ENCODE measurements at places on chromosomes 5 and 9. TPM values are rescaled to one million over a fixed set of nuclear protein-coding genes. Genes with fewer than 3 reads are reported as not detected.

Gene FOXI1
- total RNA-seq, result not detected

Gene BTNL3
- not detected for total RNA-seq

Gene RMI1
- total RNA-seq, result 34.2 TPM

Gene C5orf52
- total RNA-seq, result not detected

Gene HTR4
- not detected for total RNA-seq

GRCh38 chr9:90600029-90600428 is 42.6 kb downstream of the DIRAS2 start:
- H3K4me1 ChIP-seq, result no peaks in the 10 kb centered on the region
- no peaks in the 10 kb centered on the region for H3K27me3 ChIP-seq
- no peaks in the 10 kb centered on the region for H3K36me3 ChIP-seq
- no peak for DNase-seq

GRCh38 chr5:135986891-135987401 is 32.2 kb upstream of the LECT2 start:
- no peaks in the 10 kb centered on the region for H3K27me3 ChIP-seq
- no peak overlapping the region for H3K4me3 ChIP-seq
- H3K4me1 ChIP-seq, result no peaks in the 10 kb centered on the region
- DNase-seq, result no peak
- no peak overlapping the region for H3K27ac ChIP-seq

DNA sequence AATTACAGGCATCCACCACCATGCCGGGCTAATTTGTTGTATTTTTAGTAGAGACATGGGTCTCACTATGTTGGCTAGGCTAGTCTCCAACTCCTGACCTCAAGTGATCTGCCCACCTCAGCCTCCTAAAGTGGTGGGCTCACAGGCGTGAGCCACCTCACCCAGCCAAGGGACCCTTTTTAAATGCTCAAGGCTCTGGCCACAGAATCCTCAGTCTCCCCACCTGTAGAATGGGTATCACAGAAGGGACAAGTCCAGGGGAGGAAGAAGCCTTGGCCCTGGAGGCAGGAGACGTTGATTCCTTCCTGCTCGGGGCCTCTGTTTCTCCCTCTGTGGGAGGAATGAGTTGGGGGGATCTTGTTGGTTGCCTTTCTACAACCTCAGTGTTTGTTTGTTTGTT is 45.7 kb downstream of the GTF3C4 start:
- no peaks in the 10 kb centered on the region for H3K27me3 ChIP-seq
- no peak overlapping the region for H3K27ac ChIP-seq
- no peak overlapping the region for H3K4me3 ChIP-seq
- no peaks in the 10 kb centered on the region for H3K4me1 ChIP-seq

DNA sequence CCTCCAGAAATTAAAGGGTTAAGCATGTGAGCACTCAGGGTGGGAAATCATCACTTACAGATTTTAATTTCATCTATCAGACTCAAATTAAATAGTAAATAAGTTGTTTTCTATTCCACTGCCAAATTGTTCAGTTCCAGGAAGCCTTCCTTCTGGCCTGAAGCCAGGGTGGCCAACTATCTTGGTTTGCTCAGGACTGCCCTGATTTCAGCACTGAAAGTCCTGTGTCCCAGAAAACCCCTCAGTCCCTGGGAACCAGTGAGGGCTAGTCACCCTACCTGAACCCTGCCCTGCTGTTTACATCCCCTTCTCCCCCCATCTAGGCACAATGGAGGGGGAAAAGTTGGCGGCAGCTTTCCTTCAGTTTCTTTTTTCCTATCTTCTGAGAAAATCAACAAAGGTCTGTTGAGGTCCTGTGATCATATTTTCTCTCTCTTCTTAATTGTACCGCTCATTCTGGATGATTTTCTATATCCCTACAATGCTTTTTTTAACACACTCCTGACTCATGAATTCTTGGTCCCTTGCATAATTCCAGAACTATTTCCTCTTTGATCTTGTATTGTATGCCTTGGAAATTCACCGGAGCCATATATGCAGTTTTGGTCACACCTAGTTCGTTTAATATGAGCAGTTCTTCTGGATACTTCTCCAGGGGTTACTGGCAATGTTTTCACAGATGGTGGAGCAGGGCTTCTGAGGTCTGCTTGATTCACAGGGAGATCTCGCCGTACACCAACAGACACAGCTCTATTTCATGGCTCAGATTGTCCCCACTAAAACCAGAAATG is 103.8 kb downstream of the MAP1B start:
- no peak overlapping the region for H3K4me3 ChIP-seq
- H3K27ac ChIP-seq, result no peak overlapping the region
- no peak for DNase-seq
- H3K4me1 ChIP-seq, result peaks cover 18% of the 10 kb centered on the region

GRCh38 chr5:149837680-149838269 is 106.8 kb downstream of the PDE6A start:
- H3K27ac ChIP-seq, result no peak overlapping the region
- no peaks in the 10 kb centered on the region for H3K36me3 ChIP-seq
- peak; percentile 91 for DNase-seq
- no peaks in the 10 kb centered on the region for H3K27me3 ChIP-seq

DNA sequence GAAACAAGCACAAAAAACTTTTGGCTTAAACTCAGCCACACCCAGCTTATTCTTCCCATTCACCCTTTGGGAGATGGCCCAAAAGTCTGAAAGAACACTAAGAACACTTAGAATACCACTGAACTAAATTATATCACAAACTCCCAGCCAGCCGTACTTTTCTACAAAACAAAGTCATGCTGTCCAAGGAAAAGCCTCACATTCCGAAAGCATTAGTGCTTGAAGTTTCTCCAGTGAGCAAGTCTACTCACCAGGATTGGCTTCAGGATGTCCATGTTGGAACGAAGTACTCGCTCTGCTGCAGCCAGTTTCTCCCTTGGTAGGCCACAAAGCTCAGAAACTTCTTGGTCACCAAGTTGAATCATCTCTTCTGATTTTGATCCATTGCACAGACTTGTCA is 69.7 kb downstream of the ABCA1 start:
- no peaks in the 10 kb centered on the region for H3K27me3 ChIP-seq
- no peak for DNase-seq
- H3K36me3 ChIP-seq, result no peaks in the 10 kb centered on the region

GRCh38 chr5:33611877-33612276 is 171.1 kb downstream of the TARS1 start:
- H3K27ac ChIP-seq, result no peak overlapping the region
- H3K4me1 ChIP-seq, result no peaks in the 10 kb centered on the region
- H3K36me3 ChIP-seq, result no peaks in the 10 kb centered on the region
- no peaks in the 10 kb centered on the region for H3K27me3 ChIP-seq
- H3K4me3 ChIP-seq, result no peak overlapping the region
- no peak for DNase-seq

GRCh38 chr9:7315746-7316145 is 483.8 kb downstream of the DMAC1 start:
- DNase-seq, result no peak
- H3K4me1 ChIP-seq, result peaks cover 16% of the 10 kb centered on the region
- no peaks in the 10 kb centered on the region for H3K36me3 ChIP-seq
- H3K4me3 ChIP-seq, result no peak overlapping the region
- no peak overlapping the region for H3K27ac ChIP-seq

DNA sequence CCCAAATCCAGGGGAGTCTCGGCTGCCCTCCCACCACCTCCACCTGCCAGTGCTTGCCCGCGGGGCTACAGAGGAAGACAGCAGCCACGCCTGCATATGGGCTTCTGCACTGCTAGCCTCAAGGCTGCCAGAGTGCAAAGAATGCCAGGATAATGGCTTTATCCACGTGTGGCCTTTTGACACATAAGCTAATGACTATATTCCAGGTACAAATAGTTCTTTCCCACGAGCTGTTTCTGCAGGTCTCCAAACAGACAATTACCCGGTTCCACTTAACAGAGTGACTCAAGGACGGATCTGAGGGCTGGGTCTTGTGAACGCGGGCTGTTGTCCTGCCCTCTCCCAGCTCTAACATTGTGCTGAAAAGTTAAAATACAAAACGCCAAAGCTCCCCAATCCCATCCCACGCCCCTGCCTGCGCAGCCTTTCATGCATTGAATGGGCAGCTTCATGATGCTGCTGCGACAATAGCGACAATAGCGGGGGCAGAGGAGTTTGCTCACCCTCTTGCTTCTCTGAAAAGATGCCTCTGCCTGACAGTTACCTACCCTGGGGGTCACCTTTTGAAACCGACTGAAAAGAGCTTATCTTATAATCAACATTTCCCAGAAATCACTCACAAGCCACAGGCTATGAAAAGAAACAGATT is 39.1 kb upstream of the MSH3 start:
- H3K4me3 ChIP-seq, result no peak overlapping the region
- DNase-seq, result no peak
- no peak overlapping the region for H3K27ac ChIP-seq
- no peaks in the 10 kb centered on the region for H3K36me3 ChIP-seq
- no peaks in the 10 kb centered on the region for H3K27me3 ChIP-seq

- no peaks in the 10 kb centered on the region for H3K27me3 ChIP-seq
- DNase-seq, result no peak
- no peaks in the 10 kb centered on the region for H3K4me1 ChIP-seq
- H3K4me3 ChIP-seq, result no peak overlapping the region
- no peaks in the 10 kb centered on the region for H3K36me3 ChIP-seq
Observed at GRCh38 chr9:137470785-137471184, 11.7 kb upstream of the NSMF start.

DNA sequence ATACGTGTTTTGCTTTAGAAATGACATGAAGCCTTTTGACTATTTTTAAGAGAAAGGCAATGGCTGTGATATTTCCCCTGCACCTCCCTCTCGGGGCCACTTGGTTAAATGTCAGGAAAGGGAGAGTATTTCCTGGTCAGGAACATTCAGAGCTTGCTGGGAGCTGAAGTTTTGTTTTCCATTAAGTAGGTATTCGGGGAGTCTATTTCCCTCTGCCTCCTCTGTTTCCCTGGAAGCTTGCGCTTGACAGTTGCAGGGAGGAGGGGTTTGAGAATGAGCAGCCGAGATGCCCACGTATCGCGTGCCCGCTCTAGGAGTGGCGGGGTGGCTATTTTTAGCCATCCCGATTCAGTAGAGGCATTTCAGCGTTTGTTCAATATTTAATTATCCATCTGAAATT is 6.7 kb downstream of the DAB2IP start:
- H3K36me3 ChIP-seq, result no peaks in the 10 kb centered on the region
- no peak overlapping the region for H3K27ac ChIP-seq
- no peak for DNase-seq
- no peaks in the 10 kb centered on the region for H3K27me3 ChIP-seq
- H3K4me1 ChIP-seq, result peaks cover 8% of the 10 kb centered on the region
- no peak overlapping the region for H3K4me3 ChIP-seq

- no peaks in the 10 kb centered on the region for H3K4me1 ChIP-seq
- H3K4me3 ChIP-seq, result no peak overlapping the region
- no peak for DNase-seq
- no peaks in the 10 kb centered on the region for H3K27me3 ChIP-seq
Observed at GRCh38 chr9:73259086-73259696, 107.5 kb downstream of the ANXA1 start.

- no peaks in the 10 kb centered on the region for H3K27me3 ChIP-seq
- no peak overlapping the region for H3K27ac ChIP-seq
- H3K36me3 ChIP-seq, result no peaks in the 10 kb centered on the region
- DNase-seq, result peak; percentile 95
- peaks cover 12% of the 10 kb centered on the region for H3K4me1 ChIP-seq
Observed at GRCh38 chr9:130689937-130690700, 3.5 kb upstream of the EXOSC2 start.

- no peak overlapping the region for H3K27ac ChIP-seq
- H3K4me3 ChIP-seq, result no peak overlapping the region
- no peaks in the 10 kb centered on the region for H3K36me3 ChIP-seq
- DNase-seq, result no peak
- no peaks in the 10 kb centered on the region for H3K27me3 ChIP-seq
Observed at GRCh38 chr9:87874304-87874623, 8.4 kb upstream of the SPATA31E1 start.

- no peak overlapping the region for H3K4me3 ChIP-seq
- H3K27me3 ChIP-seq, result no peaks in the 10 kb centered on the region
- no peak for DNase-seq
- H3K4me1 ChIP-seq, result no peaks in the 10 kb centered on the region
- no peaks in the 10 kb centered on the region for H3K36me3 ChIP-seq
Observed at GRCh38 chr5:160675988-160676387, 176.0 kb downstream of the ATP10B start.

- H3K36me3 ChIP-seq, result no peaks in the 10 kb centered on the region
- H3K4me1 ChIP-seq, result no peaks in the 10 kb centered on the region
- peak; percentile 4 for DNase-seq
- H3K4me3 ChIP-seq, result no peak overlapping the region
Observed at GRCh38 chr9:91028166-91028827, 226.7 kb downstream of the SYK start.

- no peaks in the 10 kb centered on the region for H3K27me3 ChIP-seq
- no peaks in the 10 kb centered on the region for H3K4me1 ChIP-seq
- no peak for DNase-seq
- no peaks in the 10 kb centered on the region for H3K36me3 ChIP-seq
- no peak overlapping the region for H3K4me3 ChIP-seq
- H3K27ac ChIP-seq, result no peak overlapping the region
Observed at GRCh38 chr9:2576631-2577030, 45.0 kb upstream of the VLDLR start.

DNA sequence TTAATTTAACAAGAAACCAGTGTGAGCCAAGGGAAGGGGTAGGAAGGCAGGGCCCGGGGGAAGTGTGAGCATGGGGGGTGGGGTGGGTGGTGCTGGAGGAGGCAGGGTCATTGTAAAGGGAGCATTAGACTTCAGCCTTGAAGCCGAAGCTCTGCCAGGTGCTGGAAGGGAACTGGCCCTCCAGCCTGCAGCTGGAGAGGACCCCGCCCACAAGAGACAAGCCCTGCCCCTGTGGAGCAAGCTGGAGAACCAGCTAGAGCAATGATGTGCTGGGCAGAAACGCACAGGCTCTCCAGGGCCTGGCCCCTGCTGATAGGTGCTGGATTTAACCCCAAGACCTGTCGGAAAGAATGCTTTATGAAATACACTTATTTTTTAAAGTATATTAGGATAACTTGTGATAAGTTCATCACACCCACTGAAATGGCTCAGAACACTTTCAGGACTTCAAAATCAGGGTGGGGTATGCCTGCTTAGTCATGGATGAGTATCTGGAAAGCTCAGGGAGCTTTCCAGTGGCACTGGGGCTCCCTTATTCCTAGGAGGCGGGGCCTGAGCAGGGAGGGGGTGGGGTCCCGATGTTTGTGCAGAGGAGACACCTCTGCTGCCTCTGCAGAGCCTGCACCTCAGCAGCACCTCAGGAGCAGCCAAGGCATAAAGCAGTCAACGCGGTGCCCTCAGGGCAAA is 27.1 kb downstream of the UBE2QL1 start:
- H3K4me3 ChIP-seq, result 0 out of 2 replicates have a peak overlapping the region, but pooled peaks have one; percentile 17
- H3K27me3 ChIP-seq, result no peaks in the 10 kb centered on the region
- H3K4me1 ChIP-seq, result peaks cover 8% of the 10 kb centered on the region
- DNase-seq, result peak; percentile 81
- H3K27ac ChIP-seq, result no peak overlapping the region

GRCh38 chr5:96331210-96331609 is 101.8 kb downstream of the PCSK1 start:
- peaks cover 8% of the 10 kb centered on the region for H3K4me1 ChIP-seq
- DNase-seq, result no peak
- no peaks in the 10 kb centered on the region for H3K27me3 ChIP-seq
- H3K4me3 ChIP-seq, result no peak overlapping the region
- no peak overlapping the region for H3K27ac ChIP-seq
- no peaks in the 10 kb centered on the region for H3K36me3 ChIP-seq

DNA sequence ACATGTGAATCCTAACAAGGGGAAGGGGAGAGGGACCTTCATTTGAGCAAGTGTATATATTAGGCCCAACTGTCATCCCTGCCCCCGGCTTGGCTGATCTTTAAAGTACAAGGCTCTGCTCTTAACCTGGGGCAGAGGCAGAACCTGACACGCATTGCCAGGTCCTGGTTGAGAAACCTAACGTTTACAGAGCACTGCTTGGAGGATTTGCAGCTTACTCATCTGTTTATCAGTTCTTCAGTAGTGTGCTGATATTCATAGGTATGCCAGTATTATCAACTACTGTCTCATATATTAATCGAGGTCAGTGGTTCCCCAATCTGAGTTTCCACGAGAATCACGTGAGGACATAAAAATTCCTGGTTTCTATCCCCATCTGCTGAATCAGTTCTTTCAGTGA is 50.4 kb downstream of the ACO1 start:
- no peaks in the 10 kb centered on the region for H3K27me3 ChIP-seq
- no peak for DNase-seq
- H3K4me3 ChIP-seq, result no peak overlapping the region

Data from GM23338 (cell line).